SJSA1 (cell line): ENCODE measurements at places on chromosomes 2 and 18.

GRCh38 chr18:5238371-5238976 lies 41.4 kb upstream of the AKAIN1 start:
- no peak for DNase-seq

DNA sequence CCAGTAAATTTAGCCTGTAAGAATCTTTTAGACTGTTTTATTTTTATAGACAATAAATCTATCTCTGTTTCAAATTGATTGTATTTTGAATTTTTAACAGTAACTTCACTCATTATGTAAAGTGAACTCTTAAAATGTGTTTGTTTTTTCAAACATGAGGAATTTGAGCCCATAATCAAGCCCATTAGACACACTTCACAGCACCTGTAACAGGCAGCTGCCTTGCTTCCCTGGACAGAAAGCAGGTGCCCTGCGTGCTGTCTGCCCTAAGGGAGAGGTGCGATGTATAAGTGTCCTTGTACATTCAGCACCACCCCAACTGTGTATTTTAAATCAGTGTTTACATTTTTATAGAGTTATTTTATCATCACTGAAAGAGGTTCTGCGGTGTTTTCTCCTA lies 186.5 kb upstream of the TPO start:
- DNase-seq = no peak

DNA sequence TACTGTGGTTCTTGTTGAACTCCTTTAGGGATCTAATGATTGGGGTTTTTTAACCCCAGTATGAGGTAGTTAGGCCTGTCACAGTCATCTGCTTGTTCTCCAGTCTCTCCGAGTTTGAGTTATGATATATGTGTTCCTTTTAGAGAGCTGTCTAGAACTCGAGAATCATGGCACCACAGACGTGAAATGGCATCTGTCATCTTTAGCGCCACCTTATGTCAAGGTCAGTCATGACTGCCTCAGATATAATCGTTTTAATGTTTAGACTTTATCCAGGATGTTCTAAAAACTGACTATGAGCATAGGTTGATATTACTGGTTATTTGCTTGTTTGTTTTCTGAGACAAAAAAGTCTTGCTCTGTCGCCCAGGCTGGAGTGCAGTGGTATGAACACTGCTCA lies 112.2 kb downstream of the CEP192 start:
- DNase-seq = no peak

- no peak for DNase-seq
Measured at GRCh38 chr2:187429989-187430388, 18.1 kb downstream of the CALCRL start.

DNA sequence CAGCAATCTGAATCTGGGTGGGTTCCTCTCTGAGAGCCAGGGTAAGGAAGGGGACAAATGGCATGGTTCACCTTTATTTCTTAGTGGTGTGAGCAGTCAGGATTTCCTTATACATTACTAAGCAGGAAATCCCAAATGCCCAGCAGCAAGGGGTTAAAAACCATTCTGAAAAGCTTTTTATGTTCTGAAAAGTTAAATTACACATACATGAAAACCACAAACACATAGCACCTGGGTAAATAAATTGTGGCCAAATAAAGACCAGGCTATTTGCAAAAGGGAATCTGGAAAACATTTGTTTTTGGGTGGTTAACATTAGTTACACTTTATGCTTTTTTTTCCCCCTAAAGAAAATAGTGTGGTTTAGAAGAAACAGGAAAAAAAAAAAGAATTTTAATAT lies 156.1 kb downstream of the AGPS start:
- no peak for DNase-seq

- DNase-seq = no peak
Measured at GRCh38 chr2:121175326-121175725, 109.7 kb downstream of the TFCP2L1 start.

- no peak for DNase-seq
Measured at GRCh38 chr18:51337406-51337805, 139.9 kb upstream of the MEX3C start.

- DNase-seq = no peak
Measured at GRCh38 chr2:83661711-83662110, 797.4 kb downstream of the SUCLG1 start.

- no peak for DNase-seq
Measured at GRCh38 chr2:53028225-53028624, 739.4 kb upstream of the CHAC2 start.

GRCh38 chr2:201901786-201902185 lies 95.4 kb downstream of the CDK15 start:
- no peak for DNase-seq

DNA sequence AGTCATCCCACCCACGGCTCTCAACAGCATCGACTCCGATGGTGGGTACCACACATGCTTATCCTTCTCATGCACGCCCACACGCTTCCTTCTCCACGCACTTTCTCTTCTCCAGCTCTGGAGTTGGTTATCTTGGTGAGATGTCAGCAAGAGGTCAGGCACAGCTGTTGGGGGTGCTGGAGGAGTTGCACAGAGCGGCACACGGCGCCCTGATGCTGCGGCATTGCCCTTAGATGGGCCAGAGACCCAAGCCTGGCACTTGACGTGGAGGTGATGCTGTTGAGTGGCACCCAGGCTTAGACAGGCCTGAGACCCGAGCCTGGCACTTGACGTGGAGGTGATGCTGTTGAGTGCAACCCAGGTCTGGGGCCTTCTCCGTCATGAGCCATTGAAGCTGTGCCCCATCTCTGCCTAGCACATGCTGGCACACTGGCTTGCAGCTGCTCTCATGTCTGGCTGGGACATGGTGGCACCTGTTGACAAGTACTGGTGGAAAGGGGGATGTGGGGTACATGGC lies 83.2 kb downstream of the DGKD start:
- DNase-seq = no peak

DNA sequence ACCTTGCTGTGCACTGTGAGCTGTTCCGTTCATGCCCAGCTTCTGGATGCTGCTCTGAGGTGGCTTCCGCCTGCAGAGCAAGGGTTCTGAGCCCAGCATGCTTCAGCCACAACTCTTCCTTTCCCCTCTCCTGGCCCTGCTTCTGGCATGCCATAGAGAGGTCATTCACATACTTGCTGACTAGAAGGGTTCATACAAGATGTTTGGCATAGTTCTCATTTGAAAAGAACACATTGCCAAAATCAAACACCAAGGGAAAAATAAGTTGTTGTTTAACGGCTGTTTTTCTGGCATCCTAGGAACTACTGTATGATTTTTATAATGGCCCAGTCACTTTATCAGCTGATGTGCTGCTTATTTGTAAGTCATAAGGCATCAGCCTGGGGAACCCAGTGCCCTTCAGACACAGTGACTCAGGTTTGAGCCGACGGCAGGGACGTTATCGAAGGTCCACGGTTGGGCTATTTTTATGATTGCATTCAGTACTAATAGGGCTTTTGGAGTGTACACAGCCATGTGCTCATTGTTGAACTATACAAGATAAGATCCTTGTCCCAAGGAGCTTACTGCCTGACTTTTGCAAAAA lies 53.9 kb upstream of the CTAGE1 start:
- DNase-seq = no peak

GRCh38 chr2:105373895-105374401 lies 24.9 kb downstream of the FHL2 start:
- peak; percentile 94 for DNase-seq

DNA sequence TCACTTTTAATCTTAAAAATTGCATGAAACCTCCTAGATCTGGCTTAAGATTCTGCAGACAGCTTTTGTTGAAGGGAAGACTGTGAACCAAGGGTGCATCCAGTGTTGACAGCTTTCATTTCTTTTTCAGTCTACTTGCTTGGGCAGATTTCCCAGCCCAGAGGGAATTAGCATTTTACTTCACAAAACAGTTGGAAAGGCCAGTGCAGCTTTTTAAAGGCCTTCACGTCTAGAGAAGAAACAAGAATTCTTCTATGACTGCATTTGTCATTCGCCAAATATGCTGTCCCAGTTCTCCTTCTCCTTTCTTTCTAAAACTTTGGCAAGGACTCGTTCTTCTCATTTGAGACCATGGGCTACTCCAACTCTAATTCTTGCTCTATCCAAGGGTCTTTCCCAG lies 17.4 kb downstream of the NTSR2 start:
- no peak for DNase-seq

- DNase-seq = no peak
Measured at GRCh38 chr2:64283006-64283570, 138.9 kb upstream of the PELI1 start.

- no peak for DNase-seq
Measured at GRCh38 chr18:34158881-34159690, 65.6 kb downstream of the NOL4 start.

DNA sequence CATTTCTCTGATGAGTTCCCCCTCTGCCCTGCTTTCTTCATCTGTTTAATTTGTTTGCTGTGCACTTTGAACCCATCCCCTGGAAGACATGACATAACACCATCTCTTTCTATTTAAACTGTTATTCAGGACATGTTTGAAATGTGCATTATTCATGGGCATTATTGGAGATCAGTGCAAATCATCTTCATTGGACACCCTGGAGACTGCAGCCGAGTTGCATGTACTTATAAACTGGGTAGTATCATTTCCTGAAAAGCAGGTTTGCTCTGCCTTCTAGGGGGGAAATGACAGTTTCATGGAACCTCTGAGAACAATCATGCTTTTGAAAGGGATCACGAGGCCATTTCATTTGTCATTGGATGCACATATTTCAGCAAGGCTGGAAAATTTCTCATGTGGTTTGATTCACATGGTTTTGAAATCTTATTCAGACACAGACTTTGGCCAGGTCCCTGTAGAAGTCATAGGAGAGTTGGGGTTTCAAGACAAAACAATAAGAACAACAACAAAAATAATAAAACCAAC lies 462.8 kb upstream of the MEX3C start:
- DNase-seq = no peak

- no peak for DNase-seq
Measured at GRCh38 chr2:170073288-170073687, 104.7 kb upstream of the MYO3B start.

- no peak for DNase-seq
Measured at GRCh38 chr2:178449700-178450523, 1.1 kb downstream of the PRKRA start.

DNA sequence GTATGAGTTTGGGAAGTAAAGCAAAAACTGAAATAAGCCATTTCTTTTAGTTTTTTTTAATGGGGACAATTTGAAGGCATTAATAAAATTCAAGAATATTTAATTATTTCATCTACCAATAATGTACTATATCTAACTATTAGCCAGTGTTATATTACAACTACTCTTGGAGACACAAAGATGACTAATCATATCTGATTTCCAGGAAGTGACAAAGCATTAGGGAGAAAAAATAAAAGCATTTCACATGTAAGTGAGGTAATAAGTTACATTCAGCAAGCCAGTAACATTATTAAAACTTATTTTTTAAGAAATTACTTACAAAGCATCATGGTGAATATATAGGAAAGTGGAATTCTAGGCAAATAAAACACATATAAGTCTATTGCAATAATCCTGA lies 781.3 kb upstream of the NRXN1 start:
- DNase-seq = no peak

- no peak for DNase-seq
Measured at GRCh38 chr2:222332116-222332515, 33.3 kb upstream of the PAX3 start.

- DNase-seq = no peak
Measured at GRCh38 chr2:119575439-119575838, 31.2 kb downstream of the CFAP221 start.

- no peak for DNase-seq
Measured at GRCh38 chr18:61334951-61335683, 1.9 kb downstream of the CDH20 start.
